Transverse colon (tissue), 4 donors: ENCODE measurements at places on chromosomes 12 and 14. TPM values are rescaled to one million over a fixed set of nuclear protein-coding genes. Genes with fewer than 3 reads are reported as not detected.

DNA sequence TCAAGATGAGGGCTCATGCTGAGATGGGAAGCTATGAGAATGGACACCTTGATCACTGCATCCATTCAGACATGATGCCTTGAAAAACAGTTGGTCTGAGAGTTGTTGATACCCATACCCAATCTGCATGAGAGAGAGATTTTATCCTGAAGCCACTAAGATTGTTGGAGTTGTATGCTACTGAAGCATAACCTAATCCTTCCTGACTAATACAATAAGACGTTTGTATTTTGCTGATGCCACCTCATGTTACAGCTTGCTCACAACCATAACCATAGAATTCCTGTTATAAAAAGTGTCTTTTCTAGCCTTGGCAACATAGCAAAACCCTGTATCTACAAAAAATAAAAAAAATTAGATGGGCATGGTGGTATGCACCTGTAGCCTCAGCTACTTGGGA, 12.7 kb upstream of the SERPINA1 start:
- no peak for DNase-seq

GRCh38 chr12:107144990-107145389, 51.6 kb upstream of the CRY1 start:
- DNase-seq, result no peak

The FGF23 gene
- total RNA-seq, result not detected

- DNase-seq, result no peak
These were observed 9.0 kb upstream of the CDH24 start for GRCh38 chr14:23066368-23066767.

DNA sequence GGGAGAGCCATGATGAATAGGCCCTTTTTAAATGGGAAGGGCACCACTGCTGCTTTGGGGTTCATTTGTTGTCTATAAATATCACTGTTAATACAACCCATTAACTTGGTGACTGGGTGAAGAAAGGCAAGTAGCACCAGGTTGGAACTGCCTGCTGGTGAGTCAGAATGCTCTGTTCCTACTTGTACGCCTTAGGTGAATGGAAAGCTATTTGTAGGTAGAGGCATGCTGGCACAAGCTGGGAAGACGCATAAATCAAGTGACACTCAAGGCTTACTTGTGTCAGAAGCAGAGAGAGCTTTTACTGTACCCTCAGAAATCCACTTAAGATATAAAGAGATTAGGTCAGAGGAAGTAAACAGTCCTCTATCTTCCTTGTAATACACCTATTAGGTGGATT, 142.5 kb downstream of the TMX1 start:
- DNase-seq, result no peak
